Esophagus squamous epithelium (tissue), 5 donors: ENCODE measurements at places on chromosomes 1 and 21. TPM values are rescaled to one million over a fixed set of nuclear protein-coding genes. Genes with fewer than 3 reads are reported as not detected.

DNA sequence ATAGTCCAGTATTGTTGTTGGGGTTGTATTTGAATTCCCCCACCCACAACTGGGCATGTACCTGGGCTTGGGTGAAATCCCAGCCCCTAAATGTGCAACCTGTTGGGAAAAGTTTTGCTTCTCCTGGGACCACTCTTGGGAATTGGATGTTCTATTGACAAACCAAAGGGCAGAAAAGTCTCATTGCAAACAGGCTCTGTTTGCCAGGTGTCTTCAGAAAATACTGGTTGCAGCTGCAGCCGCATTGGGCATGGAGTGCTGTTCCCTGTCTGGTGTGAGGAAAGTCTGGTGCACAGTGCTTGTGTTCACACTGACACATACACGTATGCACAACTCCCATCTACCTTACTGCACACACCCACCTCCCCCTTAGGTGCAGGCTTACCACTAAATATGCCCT, 12.1 kb downstream of the PTPRU start:
- no peak for DNase-seq

DNA sequence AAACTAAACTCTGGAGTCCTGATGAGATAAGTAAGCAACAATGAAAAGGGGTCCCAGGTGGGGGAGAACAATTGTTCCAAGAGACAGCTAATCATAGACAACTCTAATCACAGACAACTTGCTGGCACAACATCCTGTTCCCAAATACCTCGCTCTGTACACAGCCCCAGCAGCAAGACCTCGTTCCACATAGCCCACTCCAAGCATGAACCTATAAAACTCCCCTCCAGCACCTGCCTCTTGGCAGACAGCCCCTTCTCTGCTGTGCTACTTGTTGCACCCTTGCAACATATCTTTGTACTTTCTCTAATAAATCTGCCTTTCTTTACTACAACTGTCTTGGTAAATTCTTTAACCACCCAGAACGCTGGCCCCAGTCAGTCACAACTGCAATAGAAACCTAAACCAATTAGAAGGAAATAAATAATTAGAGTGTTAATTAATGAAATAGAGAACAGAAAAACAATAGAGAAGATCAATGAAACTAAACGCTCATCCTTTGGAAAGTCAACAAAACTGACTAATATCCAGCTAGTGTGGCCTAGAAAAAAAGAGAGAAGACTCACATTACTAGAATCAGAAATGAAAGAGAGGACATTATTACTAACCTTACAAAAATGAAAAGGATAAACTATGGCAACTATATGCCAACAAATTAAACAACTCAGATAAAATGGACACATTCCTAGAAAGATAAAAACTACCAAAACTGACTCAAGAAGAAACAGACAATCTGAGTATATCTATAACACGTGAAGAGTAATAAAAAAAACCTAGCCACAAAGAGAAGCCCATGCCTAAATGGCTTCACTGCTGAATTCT, 36.1 kb downstream of the LRRC40 start:
- no peak for DNase-seq

GRCh38 chr1:214135886-214136285, 145.1 kb upstream of the SMYD2 start:
- DNase-seq: no peak

GRCh38 chr1:46605232-46605631, 1.2 kb upstream of the MKNK1 start:
- DNase-seq: no peak

GRCh38 chr1:25478633-25479032, 47.9 kb downstream of the MACO1 start:
- no peak for DNase-seq

DNA sequence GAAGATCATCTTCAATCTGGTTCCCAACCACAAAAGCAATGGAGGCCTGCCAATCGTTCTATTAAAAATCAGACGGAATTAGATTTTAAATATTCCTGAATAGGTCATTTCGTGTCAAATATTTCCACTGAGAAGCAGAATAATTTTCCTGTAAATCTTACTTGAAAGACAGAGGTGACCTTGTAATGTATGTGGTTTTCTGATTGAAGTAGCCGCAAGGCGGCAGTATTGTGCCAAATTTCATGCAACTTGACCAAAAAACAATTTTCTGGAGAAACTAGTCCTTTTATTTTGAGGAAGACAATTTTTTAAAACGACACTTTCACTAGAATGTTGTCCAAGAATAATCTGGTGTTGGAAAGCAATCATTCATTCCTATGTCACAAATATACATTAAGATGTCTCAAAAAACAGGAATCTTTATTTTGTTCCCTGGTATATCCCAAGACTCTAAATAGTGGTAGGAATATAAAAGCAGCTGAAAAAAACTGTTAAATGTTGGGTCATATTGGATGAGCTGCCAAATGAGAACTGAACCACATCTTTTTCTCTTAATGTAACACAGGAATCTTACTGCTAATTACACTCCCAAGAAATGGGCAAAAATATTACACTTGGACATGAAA, 33.6 kb downstream of the SPAG17 start:
- no peak for DNase-seq

DNA sequence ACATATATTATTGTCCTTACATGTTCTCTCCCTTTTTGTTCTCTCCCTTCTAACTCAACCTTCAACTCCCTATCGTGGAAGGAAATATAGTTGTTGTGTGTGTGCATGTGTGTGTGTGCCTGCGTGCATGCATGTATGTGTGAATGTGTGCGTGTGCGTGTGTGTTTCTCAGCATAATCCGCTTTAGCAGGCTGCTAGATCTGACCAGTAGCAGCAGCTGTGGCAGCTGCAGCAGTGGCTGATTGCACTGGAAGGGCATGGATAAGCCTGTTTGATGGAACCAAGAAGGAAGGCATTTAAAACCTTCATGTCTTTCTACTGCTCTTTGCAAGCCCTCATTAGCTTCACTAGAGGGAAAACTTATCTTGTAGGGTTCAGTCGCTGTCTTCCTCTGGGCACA, 65.6 kb upstream of the IRF2BP2 start:
- DNase-seq: no peak

GRCh38 chr1:17134034-17134433, 14.8 kb upstream of the PADI2 start:
- DNase-seq: no peak

DNA sequence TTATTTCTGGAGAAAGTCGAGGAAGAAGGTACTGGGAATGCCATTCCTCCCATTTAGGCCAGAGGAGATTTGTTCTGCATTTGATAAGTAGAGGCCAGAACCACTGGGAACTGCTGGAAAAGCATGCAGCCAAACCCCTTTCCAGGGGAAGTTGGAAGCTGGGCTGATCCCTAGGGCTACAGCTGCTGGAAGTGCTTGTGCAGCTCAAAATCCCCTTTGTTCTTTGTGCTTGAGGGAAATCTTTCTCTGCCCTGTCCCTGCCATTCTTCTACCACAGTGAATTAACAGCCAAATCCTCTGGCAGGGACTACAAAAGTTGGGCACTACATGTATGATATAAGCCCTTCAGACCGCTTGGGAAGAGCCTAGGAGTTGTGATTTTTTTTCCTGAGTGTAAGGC, 734.1 kb downstream of the LRRIQ3 start:
- DNase-seq: no peak

DNA sequence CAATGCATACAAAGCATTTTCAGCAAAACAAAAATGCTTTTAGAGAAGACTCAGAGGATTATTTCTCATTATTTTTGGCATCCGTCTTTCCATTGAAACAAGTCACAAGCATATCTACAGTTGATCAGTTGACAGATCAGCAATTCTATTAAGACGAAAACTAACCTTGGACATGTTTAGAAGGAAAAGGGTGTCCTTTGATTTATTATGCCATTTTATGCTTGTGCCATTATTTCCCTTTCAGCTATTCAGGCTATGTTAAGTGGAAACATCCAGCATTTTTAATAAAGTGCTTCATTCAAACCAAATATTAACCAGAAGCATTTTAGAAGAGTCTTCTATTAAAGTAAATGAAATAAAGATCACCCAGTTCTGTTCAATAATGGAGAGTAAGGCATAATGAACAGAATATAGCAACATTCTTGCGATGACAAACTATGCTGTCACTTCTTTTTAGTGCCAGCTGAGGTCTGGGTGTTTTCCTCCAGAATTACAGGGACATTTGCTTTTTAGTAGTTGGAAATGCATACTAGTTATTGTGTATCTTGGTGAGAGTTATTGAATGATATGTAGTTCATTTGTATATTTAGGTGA, 481.4 kb downstream of the PLA2G4A start:
- DNase-seq: no peak

- DNase-seq: no peak
Measured at GRCh38 chr21:19490481-19490880, 1086.9 kb upstream of the TMPRSS15 start.

DNA sequence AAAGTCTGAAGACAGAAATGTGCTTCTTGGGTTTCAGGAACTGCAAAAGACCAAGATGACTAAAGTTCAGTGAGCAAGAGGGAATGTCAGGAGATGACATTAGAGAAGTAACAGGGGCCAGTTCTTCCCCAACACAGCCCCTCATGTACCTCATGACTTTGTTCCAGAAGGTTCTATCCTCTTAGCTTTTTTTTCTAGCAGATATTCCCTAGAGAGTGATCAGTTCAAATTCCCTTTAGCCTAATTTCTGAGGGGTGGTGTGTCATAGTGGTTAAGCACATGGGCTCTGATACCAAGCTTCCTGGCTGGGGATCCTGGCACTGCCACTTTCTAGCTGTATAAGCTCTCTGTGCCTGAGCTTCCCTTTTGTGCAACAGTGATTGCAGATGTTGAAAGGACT, 108.0 kb downstream of the LBR start:
- no peak for DNase-seq

- no peak for DNase-seq
Measured at GRCh38 chr1:248852481-248853405, 6.1 kb downstream of the ZNF692 start.

- no peak for DNase-seq
Measured at GRCh38 chr1:64013395-64013794, 190.0 kb upstream of the UBE2U start.

- no peak for DNase-seq
Measured at GRCh38 chr1:176374967-176375569, 87.9 kb upstream of the PAPPA2 start.

DPH2 gene
- total RNA-seq: 14.0 TPM

DDR2 gene
- 23.7 TPM for total RNA-seq

PIGR gene
- total RNA-seq: not detected

PGM1 gene
- 49.9 TPM for total RNA-seq

CFHR3 gene
- total RNA-seq: not detected

KIF14 gene
- 5.8 TPM for total RNA-seq

PEF1 gene
- 65.4 TPM for total RNA-seq

TAS1R3 gene
- total RNA-seq: 0.57 TPM

PIK3C2B gene
- total RNA-seq: 19.4 TPM
